ENCODE measurements at places on chromosomes 13 and 19.

- DNase-seq = no peak
Observed at GRCh38 chr13:21330126-21330861, 128.8 kb downstream of the ZDHHC20 start.

DNA sequence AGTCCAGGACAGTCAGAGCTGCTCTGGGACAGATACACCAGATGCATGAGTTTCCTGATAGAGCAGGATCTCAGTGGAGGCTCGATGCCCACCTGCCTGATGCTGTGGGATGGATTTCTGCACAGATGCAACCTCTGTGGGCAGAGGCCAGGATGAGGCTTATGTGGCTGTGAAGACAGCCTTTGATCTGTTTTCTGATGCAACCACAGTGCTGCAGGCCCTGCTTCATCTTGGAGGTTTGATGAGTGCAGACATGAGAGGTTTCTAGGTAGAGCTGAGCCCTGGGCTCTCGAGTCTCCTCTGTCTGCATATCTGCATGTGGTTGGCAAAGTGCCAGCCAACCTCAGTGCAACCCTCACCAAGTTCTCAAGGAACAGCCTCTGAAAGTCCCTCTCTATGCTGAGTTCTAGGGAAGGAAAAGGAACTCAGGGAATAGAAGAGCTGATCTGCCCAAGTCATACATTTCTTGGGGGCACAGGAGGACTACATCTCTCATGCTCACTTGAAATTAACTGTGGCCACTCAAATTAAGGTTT, 23.1 kb upstream of the TSHZ3 start:
- no peak for DNase-seq

DNA sequence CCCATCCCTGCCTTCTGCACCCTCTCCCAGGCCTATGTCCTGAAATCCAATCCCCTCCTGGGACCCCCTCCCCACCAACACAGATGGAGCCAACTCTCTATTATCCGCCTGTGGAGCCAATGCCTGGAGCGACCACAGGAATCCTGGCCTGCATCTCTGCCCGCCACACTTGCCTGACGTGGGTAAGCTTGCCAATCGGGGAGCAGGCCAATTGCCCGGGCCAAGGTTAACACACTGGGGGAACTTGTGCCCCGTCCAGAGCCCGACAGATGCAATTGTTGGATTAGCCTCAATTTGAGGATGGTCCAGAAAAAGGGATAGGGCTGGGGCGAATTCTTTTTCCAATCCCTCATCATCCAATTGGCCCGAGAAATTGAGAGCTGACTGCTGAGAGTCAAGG, 5.9 kb downstream of the WIZ start:
- DNase-seq = no peak

- no peak for DNase-seq
Observed at GRCh38 chr19:18074192-18074591, 12.5 kb downstream of the IL12RB1 start.

DNA sequence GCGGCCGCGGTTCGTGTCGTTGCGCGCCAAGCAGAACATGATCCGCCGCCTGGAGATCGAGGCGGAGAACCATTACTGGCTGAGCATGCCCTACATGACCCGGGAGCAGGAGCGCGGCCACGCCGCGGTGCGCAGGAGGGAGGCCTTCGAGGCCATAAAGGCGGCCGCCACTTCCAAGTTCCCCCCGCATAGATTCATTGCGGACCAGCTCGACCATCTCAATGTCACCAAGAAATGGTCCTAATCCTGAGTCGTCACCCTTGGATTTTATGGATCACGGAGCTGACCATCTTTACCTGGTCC, 475 bp downstream of the MRPL57 start:
- DNase-seq = no peak

GRCh38 chr19:45160870-45161737, at the start of gene NKPD1:
TSS of gene NKPD1 (minus strand) at chr19:45160982. CDS start at chr19:45160150, 832 bp downstream.
- DNase-seq = no peak

GRCh38 chr13:113857531-113858195, 6.2 kb downstream of the GAS6 start:
- DNase-seq = no peak

DNA sequence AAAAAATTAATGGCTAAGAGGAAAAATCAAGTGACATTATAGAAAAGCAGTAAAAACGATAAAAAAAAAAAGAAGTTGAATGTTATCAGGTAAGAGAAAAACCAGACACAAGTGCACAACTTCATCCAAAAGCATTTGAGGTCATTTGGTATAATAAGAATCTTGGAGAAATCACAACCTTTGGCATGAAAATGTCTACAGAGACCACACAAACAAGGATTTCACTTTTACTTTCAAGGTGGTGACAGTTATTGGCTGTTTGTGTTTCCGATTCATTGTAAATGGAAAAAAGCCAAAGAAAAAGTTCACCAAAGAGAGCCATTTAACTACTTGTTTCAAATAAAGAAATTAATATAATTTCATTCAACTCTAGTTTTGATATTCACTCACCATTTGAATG, 1193.5 kb downstream of the PCDH9 start:
- no peak for DNase-seq

DNA sequence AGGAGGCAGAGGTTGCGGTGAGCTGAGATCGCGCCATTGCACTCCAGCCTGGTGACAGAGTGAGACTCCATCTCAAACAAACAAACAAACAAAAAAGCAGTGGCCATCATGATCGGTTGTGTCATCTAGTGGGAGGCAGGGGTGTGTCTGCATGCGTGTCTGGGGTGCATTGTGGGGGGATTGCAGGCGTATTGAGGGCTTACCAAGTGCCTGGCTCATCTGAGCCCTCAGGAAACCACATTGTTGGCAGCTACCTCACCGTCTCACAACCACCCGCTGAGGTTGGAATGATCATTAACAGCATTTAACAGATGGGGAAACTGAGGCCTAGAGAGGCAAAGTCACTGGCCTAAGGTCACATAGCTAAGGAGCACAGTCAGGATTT, 30.5 kb downstream of the NFIC start:
- DNase-seq = no peak

DNA sequence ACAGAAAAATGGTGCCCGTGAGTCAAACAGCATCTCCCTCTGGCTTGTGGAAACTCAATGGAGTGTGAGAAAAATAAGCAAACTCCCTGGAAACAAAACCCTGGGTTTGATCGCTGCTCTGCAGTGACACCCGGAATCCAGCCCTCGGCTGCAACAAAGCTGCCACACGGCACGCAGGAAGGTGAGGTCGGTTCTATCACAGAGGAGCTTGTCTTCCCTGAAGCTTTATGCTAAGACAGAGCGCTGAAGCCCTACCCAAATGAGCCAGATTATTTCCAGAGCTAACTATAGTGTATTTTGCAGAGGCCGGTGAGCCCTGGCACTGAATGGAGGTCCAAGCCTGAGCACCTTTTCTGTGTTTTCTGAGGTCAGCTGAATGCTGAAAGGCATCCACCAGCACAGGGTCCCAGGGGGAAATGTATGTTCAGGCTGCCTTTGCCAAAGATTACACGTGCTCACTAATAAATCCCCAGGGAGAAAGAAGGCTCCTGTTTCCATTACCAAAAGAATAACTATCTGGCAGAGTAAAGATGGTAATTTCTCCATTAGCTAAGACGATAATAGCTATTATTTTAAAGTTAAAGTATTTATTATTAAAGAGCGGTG, 77.8 kb downstream of the TSHZ3 start:
- DNase-seq = no peak

GRCh38 chr13:32150239-32150638, 118.7 kb downstream of the FRY start:
- no peak for DNase-seq

- DNase-seq = peak; percentile 67
Observed at GRCh38 chr13:113493315-113493951, 2.9 kb upstream of the DCUN1D2 start.

DNA sequence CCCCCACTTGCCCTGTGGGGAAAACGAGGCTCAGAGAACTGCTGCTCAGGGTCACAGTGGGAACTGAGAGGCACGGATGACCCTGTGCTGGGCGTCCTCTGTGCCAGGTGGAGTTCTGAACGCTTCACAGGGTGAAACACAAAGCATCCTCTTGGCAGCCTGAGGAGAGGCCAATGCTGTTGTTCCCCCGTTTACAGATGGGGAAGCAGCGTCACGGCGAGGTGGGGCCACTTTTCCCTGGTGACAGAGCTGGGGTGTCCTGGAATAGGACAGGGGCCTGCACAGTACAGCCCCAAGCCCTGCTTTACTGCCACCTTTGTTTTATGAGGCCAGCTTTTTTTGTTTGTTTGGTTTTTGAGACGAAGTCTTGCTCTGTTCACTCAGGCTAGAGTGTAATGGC, 22.1 kb downstream of the DHX34 start:
- no peak for DNase-seq

DNA sequence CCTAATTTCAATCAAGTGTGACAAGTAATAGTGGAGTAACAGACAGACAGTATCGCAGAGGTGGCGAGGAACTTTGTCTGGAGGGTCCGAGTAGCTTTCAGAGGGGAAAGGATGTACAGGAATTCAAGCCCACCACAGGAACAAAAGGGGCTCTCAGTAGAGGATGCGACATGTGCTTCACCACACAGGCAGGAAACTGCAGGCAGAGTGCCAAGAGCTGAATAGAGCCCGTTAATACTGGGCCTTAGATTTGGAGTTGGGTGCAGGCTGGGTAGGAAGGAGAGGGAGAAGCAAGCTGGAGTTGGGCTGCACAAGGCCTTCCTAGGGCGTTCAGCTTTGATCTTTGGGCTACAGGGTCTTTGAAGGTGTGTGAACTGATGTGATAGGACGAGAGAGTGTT, 1.2 kb downstream of the CCDC70 start:
- DNase-seq = no peak

DNA sequence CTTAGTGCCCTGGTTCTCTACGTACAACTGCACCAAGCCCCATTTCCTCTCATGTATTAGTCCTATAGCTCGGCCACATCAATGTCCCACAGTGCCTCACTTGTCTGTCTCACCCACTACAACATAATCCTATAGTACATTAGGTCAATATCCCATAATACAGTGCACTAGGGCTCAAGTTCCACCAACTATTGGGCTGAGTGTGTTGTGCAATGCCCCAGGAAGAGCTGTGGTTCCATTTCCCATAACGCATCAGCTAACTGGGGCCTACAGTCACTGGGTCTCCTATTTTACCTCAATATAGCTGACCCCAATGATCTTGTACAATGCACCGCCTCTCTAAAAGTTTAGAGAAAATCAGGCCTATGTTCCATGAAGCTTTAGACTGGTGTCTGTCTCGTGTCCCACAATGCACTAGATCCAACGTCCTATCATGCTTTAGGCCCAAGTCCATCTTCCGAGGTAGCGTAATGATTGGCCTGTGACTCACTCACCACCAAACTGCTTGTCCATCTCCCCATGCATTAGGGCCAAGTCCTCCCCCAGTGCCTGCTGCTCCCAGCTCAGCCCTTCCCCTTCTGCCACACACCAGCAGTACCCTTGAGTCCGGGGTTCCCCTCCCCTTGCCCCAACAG, 21.8 kb downstream of the TSKS start:
- DNase-seq = no peak

- no peak for DNase-seq
Observed at GRCh38 chr13:30071969-30072817, 221.8 kb upstream of the UBL3 start.

DNA sequence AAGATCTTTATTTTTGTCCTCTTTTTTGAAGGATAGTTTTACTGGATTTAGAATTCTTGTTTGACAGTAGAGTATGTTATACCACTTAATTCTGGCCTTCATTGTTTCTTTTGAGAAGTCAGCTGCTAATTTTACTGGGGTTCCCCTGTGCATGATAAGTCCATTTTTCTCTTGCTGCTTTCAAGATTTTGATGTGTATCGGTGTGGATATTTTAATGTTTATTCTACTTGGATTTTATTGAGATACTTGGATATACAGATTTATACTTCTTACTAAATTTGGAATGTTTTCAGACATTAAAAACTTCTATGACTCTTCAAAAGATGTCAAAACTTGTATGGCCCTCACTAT, 86.9 kb downstream of the URI1 start:
- no peak for DNase-seq

DNA sequence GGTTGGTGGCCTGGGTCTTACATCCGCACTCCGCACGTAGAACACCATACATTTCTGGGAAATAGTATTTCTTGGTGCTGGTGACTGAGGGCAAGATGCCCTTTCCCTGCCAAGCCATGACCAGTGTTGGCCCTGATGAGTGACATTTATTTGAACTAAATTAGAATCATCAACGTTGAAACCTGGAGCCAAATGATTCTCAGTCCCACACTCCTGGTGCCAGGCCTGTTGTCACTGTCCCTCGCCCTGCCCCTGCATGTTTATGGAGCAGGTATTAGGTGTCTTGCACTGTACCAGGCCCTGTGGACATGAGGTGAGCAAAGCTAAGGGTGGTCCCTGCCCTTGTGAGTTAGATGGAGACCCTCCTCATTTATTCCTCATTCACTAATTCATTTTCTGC, 5.8 kb downstream of the CHST8 start:
- no peak for DNase-seq

DNA sequence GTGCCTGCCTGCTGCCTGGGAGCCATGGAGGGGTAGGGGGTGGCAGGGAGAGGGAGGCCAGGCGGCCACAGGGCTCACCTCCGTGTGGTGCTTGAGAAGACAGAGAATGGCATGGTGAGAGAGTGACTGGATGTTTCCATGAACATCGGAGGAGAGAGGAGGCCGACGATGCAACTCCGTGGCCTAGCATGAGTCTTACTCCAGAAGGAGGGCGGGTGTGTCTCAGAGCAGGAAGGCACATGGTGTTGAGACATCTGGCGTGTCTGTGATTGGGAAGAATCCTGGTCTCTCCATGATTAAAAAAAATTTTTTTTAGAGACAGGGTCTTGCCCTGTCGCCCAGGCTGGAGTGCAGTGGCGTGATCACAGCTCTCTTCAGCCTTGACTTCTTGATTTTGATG, 5.1 kb downstream of the IRGC start:
- DNase-seq = no peak

DNA sequence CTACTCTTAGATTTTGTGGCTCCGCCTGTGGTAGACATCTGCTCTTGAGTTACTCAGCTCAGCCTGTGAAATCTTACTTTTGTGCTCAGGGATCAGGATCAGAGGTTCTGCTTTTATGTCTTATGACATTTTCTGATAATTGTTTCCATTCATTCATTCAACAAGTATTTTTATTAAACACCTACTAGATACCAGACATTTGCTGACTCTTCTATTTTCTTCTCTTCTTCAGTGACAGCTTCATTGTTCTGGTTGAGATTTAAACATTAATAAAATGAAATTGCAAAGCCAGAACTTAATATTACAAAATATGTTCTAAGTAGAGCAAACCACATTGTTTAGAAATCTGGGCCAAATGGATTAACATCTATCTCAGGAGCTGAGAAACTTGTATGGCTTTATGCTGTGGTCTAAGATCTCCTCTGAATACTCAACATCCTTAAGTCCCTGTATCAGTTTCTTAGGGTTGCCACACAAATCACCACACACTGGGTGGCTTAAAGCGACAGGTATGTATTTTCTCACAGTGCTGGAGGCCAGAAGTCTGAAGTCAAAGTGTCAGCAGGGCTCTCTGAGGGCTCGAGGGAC, 15.8 kb upstream of the MICU2 start:
- no peak for DNase-seq

GRCh38 chr13:61944329-61944929, 528.8 kb upstream of the PCDH20 start:
- DNase-seq = no peak

GRCh38 chr19:42290523-42291434, 11.2 kb upstream of the PRR19 start:
- DNase-seq = no peak

All from bone marrow (tissue), 2 donors.